ENCODE measurements at places on chromosomes 2 and 18.

DNA sequence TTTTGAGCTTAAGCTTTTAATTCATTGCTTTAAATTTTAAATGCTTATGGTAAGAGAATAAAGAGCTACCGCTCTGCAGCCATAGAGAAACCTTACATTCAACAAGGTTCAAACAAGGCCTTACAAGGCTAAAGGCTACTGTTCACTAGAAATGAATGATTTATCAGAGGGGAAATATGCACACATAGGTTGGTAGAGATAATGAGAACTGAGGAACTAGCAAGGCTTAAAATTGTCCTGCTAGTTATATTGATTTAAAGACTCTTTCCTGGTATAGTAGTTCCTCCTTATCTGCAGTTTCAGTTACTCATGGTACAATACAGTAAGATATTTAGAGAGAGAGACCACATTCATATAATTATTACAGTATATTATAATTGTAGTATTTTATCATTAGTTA lies 193.4 kb downstream of the WDR7 start:
- no peak for DNase-seq

DNA sequence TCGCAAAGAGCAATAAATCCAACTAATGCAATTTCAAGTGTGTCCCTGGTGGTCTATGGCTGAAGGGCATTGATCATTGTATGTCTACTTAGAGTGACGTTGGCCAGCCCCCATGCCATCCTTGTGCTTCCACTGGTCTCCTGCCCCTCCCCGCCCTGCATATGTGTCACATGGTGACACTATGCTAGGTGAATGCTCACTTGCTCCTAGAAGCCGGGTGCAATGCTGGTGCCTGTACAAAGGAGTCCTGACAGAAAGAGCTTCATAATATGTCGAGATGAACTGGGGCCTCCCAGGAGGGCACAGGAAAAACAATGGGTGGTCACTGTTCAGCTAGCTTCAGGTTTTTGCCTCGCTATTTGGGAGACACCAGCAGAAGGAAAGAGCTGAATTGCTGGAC lies 5.9 kb upstream of the TRABD2A start:
- DNase-seq = no peak

GRCh38 chr2:236370847-236371409 lies 106.7 kb upstream of the ASB18 start:
- no peak for DNase-seq

- DNase-seq = peak; percentile 96
These were observed at the start of gene COL5A2 for GRCh38 chr2:189179570-189179950. TSS of gene COL5A2 (minus strand) at chr2:189179761. CDS start at chr2:189179604, 157 bp downstream.

DNA sequence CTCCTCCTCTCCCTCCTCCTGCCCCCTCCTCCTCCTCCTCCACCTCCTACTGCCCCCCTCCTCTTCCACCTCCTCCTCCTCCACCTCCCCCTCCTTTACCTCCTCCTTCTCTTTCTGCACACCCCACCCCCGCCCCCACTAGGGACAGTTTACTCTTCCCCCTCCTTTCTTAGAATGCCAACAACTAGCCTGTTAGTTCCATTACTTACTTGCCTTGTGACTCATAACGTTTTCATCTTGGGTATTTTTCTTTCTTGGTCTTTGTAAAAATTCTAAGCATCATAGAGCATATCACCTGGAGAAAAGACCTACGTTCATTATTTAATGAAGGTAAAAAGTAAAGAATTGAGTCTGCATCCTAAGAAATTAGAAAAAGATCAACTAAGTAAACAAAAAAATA lies 165.3 kb downstream of the NEDD4L start:
- DNase-seq = peak; percentile 59

DNA sequence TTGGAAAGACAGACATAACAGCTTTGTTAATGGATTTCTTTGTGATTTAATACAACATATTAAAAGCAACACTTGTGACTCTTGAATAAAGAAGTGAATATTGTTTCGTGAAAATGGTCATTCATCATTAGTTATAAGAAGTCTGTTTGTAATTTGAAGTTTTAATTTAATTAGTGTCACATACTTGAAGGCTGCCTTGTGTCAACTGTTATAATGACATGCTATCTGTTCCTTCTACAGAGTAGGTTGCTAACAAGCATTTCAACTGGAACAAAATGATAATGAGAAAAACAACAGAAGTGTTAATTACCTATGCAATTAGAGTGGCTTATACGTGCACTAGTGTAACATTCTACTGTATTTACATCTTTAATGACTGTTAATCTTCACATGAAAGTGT lies 624.7 kb downstream of the LRP1B start:
- no peak for DNase-seq

- peak; percentile 66 for DNase-seq
These were observed 15.1 kb downstream of the TRAK2 start for GRCh38 chr2:201436141-201436540.

GRCh38 chr2:51994123-51994763 lies 962.3 kb upstream of the NRXN1 start:
- no peak for DNase-seq

DNA sequence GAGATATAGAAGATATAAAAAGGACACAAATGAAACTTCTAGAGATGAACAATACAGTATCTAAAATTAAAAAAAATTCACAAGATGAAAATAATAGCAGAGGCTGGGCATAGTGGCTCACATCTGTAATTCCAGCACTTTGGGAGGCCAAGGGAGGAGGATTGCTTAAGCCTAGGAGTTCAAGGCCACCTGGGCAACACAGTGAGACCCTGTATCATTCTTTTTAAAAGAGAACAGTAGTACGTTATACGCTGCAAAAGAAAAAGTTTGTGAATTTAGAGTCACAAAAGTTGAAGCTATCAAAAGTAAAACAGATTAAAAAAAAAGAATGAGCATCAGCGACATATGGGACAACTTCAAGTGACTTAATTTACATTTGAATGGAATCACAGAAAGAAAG lies 81.6 kb upstream of the ZFP36L2 start:
- no peak for DNase-seq

GRCh38 chr2:110818767-110819481 lies 86.6 kb downstream of the ACOXL start:
- DNase-seq = no peak

DNA sequence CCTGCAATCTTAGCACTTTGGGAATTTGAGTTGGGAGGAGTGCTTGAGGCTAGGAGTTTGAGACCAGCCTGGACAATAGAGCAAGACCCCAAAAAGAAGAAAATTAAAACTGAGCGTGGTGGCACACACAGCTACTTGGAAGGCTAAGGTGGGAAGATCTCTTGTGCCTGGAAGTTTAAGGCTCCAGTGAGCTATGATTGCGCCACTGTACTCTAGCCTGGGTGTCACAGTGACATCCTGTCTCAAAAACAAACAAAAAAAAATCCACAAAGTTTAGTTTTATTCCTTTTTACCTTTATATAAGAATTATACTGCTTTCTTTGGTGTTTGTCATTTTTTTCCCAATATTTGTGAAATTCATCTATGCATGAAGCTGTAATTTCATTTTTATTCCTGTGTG lies 20.3 kb downstream of the SLC39A10 start:
- DNase-seq = no peak

- no peak for DNase-seq
These were observed 8.6 kb upstream of the TMEM163 start for GRCh38 chr2:134727385-134727784.

DNA sequence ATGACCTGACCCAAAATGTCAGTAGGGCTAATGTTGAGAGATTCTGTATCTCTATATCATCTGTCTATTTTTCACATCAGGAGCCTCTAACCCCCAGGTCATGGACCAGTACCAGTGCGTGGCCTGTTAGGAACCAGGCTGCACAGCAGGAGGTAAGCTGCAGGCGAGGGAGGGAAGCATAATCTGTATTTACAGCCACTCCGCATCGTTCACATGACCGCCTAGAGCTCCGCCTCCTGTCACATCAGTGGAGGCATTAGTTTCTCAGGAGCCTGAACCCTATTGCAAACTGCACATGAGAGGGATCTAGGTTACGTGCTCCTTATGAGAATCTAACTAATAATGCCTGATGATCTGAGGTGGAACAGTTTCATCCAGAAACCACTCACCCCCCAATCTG lies 180.6 kb downstream of the RDH14 start:
- no peak for DNase-seq

GRCh38 chr18:28163201-28163775 lies 13.6 kb downstream of the CDH2 start:
- DNase-seq = peak; percentile 75

GRCh38 chr2:69833752-69834151 lies 4.3 kb downstream of the GMCL1 start:
- DNase-seq = no peak

Measured in EH (cell line).